ENCODE measurements at places on chromosomes 1 and 21. TPM values are rescaled to one million over a fixed set of nuclear protein-coding genes. Genes with fewer than 3 reads are reported as not detected.

OR2T29 gene
- not detected for total RNA-seq

DNA sequence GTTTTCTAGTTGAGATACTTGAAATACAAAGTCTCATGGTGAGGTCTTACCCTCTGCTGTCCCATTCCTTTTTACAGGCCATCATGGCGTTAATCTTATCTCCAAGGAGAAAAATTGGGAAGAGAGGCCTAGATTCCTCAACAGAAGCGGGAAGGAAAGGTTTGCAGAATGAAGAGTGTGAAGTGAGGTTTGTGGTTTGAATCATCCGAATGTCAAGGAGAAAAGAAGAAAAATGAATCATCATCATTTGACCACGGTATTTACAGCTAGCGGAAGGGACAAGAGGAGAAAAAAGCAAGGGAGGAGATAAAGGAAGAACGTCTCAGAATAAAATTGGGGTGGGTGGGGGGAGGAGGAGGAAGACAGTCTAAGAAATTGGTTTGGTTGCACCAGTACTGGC is 935 bp upstream of the COG2 start:
- DNase-seq, result no peak

DNA sequence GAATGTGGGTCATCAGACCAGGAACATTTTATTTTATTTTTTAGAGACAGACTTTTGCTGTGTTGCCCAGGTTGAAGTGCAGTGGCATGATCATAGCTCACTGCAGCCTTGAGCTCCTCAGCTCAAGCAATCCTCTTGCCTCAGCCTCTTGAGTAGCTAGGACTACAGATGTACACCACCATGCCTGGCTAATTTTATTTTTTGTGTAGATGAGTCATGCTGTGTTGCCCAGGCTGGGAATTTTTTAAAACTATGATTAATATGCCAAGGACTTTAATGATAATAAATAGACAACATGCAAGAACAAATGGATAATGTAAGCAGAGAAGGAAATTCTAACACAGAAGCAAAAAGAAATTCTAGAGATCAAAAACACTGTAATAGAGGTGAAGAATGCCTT is 142.4 kb downstream of the AK5 start:
- no peak for DNase-seq

CORT gene
- not detected for total RNA-seq

SMIM34 gene
- not detected for total RNA-seq

- DNase-seq, result peak; percentile 69
These were observed 13.5 kb upstream of the ACBD6 start for GRCh38 chr1:180515857-180516388.

E2F2 gene
- total RNA-seq, result 0.38 TPM

DNA sequence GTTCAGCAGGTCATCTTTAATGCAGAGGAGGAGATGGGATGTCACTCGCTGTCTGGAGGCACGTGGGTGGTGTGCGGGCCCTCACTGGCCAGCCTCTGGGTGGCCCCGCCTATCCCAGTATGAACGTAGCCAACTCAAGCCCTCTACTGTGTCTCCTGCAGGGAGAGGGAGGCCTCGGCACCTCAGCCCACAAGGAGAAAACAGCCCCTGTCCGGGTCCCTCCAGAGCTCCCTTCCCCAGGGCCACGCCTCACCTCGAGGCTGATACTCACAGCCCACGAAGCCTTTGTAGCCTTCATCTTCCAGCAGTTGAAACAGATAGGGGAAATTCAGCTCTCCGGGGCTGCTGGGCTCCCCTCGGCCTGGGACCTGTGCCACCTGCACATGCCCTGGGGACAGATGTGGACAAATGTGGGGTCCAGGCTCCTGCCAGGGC is 2.6 kb downstream of the HYI start:
- DNase-seq, result no peak

GRCh38 chr1:99457381-99458165 is 188.3 kb upstream of the PALMD start:
- no peak for DNase-seq

OLFML2B gene
- total RNA-seq, result not detected

- no peak for DNase-seq
These were observed 34.4 kb downstream of the STX6 start for GRCh38 chr1:180988253-180988752.

GRCh38 chr1:171595324-171595723 is 26.7 kb upstream of the MYOCOS start:
- no peak for DNase-seq

- DNase-seq, result no peak
These were observed 66.7 kb downstream of the COL18A1 start for GRCh38 chr21:45471525-45472221.

RASAL2 gene
- total RNA-seq, result not detected

GRCh38 chr1:47241114-47242113 is 9.4 kb upstream of the TAL1 start:
- DNase-seq, result no peak

DNA sequence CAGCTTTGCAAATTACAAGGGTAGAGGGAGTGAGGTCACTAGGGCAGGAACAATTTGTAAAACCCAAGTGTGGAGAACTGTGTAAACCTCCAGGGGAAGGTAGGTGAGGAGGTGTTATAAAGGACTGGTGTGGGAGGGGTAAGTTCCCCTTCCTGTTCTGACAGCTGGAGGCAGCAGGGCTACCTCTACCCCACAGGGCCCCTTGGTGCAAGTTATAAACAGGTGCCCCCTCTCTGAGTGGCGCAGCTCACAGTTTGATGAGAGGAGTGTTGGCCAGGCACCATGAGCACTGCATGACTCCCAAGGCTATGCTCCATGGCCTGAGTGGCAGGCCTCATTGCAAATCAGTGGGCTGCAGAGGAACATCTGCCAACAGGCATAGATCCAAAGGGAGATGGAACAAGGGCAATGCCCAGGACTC is 41.0 kb downstream of the MFSD2A start:
- peak; percentile 9 for DNase-seq

GRCh38 chr1:27388337-27389005 is 4.0 kb upstream of the GPR3 start:
- DNase-seq, result peak; percentile 86

- DNase-seq, result no peak
These were observed 129.8 kb upstream of the USH2A start for GRCh38 chr1:216553040-216553439.

- DNase-seq, result no peak
These were observed 124.6 kb downstream of the HLCS start for GRCh38 chr21:36841866-36842265.

- DNase-seq, result no peak
These were observed 36.4 kb upstream of the TRABD2B start for GRCh38 chr1:48033495-48034045.

DNA sequence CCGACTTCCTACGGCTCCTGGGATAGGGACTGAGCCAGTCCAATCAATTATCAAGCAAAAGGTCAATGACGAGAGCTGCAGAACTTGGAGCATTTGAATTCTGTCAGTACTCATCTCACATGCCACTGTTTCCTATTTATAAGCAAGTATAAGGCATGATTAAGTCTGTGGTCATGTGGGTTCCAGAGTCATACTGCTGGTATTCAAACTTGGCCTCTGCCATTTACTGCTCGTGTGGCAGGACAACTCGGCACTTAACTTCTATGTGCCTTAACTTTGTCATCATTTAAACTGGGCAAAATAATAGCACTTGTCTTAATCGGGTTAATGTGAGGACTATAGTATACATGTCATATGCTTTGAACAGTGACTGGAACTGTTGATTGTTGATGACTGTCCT is 44.9 kb upstream of the TNFSF18 start:
- DNase-seq, result no peak

DNA sequence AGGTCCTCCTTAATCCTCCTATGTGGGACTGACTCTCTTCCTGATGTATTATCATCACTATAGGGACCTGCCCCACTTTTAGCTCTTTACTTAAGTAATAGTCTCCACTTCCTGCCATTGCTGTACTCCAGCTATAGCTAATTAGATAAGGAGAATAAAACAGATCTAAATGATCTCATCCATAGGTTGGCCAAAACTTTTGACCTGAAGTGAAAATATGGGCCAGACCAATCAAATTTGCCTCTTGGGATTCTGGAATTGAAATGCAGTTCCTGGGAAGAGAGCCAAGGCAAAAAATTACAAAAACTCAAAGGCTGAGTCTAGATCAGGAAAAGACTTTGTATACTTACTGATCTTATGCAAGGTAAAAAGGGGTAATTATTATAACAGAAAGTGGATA is 36.1 kb upstream of the PDE4B start:
- no peak for DNase-seq

DNA sequence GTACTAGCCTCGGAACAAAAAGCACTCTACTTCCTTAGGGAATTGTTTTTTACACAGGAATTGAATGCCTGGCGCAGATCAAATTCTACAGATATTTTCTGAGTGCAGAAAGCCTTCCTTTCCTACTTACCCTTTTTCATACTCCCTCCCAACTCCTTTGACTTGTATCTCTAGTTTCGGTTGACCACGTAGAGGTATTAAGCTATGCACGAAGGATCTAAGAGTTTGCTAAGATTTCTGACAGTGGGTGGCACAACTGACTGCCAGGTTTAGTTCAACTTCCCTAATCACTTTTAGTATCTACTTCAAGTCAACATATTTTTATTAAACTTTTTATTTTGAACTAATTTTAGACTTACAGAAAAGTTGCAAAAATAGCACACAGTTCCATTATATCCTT is 5.0 kb downstream of the TOR1AIP2 start:
- no peak for DNase-seq

KRTAP21-3 gene
- not detected for total RNA-seq

DNA sequence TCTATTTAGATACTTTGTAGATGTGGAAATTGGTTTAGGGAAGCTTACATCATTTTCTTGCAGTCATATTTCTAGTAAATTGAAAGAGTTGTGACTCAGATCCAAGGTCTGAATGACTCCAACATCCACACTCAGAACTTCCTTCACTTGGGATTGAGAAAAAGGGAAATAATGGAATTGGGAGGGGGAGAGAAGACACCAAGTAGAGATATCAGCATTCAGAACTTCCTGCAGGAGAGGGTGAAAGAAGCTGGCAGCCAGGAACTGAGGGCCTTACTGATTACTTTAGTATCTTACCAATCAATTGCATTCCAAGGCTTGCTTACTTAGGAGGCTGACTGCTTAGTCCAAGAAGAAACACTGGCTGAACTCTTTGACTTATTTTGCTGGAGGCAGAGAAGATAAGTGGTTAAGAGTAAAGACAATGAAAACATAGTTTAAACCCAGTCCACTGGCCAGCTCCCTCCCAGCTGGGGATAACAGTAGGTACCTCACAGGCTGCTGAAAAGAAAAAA is 21.7 kb downstream of the APP start:
- DNase-seq, result no peak

HES3 gene
- not detected for total RNA-seq

GJC2 gene
- 8.2 TPM for total RNA-seq

GRCh38 chr1:168050307-168050706 is 86.4 kb downstream of the GPR161 start:
- no peak for DNase-seq

- DNase-seq, result no peak
These were observed 127.1 kb downstream of the C1orf21 start for GRCh38 chr1:184513966-184514365.

SLC35F3 gene
- total RNA-seq, result not detected

- no peak for DNase-seq
These were observed 199.2 kb downstream of the S1PR1 start for GRCh38 chr1:101435831-101436511.

BRDT gene
- total RNA-seq, result 0.86 TPM

PTGFR gene
- total RNA-seq, result not detected

DNA sequence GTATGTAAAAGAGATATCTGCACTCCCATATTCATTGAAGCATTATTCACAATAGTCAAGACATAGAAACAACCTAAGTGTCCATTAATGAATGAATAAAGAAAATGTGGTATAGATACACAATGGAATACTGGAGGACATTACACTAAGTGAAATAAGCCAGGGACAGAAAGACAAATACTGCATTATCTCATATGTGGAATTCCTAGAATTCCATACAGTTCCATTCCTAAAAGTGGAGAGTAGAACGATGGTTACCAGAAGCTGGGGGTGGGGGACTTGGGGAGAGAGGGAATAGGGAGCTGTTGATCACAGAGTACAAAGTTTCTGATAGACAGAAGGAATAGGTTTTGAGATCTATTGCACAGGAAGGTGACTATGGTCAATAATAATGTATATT is 7.4 kb downstream of the TMED5 start:
- DNase-seq, result no peak

CNKSR1 gene
- total RNA-seq, result 2.0 TPM

SPRR3 gene
- total RNA-seq, result not detected

GRCh38 chr1:208445758-208446203 is 201.6 kb upstream of the PLXNA2 start:
- DNase-seq, result no peak

DNA sequence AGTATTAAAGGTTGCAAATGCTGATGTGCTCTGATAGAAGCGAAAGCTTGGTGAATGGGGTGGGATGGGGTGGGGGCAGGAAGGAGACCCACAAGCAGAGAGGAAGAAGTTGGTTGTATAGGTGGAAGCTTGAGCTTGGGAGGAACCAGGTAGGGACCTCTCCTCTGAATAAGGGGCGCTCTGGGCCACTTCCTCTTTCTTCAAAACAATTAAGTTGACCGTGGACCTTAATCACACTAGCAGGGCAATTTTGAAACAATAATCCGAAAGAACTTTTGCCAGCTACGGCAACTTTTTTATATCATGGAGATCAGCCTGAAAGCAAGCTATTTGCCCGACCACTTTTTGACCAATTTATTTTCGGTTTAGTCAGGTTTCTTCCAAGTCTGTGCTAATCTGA is 1.9 kb upstream of the DYRK1A start:
- DNase-seq, result no peak

DNA sequence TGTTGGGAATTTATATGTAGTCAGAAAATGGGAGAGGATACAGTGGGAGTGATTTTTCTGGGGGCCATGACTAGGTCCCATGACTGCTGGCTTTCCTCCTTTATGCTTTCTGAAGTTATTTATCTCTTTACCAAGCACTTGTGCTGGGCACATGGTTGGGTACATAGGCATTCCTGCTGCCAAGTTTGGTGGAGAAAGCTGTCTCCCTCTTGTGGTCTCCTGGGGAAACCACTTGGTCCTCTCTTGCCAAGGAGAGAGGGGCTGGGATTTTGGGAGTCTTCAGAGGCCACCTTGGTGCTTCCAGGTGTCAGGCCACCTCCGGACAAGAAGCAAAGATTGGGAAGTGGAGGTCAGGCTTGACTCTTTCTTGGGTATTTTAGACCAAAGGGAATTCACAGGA is 120.2 kb upstream of the KCNE2 start:
- no peak for DNase-seq

All from CD8-positive, alpha-beta T cell (primary cell).